ENCODE measurements at places on chromosomes 16 and 17.
A peak's percentile ranks its signal among the peaks of the same experiment; 100 is the strongest.

DNA sequence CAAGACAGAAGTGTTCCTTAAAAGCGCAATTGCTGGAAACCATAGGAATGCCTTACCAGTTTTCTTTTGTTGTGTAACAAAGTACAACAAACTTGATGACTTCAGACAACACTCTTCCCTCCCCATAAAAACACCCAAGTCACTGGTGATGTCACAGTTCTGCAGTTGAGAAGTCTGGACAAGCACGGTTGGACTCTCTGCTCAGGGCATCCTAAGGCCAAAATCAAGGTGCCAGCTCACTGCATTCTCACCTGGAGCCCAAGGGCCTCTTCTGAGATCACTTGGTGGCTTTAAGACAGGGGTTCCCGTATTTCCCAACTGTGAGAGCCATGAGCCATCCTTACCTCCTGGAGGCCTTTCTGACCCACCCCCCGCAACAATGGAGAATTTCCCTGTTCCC lies 45.6 kb upstream of the MEAK7 start:
- DNase-seq = no peak

- DNase-seq = no peak
These were observed 37.9 kb downstream of the IRF8 start for GRCh38 chr16:85936816-85937215.

DNA sequence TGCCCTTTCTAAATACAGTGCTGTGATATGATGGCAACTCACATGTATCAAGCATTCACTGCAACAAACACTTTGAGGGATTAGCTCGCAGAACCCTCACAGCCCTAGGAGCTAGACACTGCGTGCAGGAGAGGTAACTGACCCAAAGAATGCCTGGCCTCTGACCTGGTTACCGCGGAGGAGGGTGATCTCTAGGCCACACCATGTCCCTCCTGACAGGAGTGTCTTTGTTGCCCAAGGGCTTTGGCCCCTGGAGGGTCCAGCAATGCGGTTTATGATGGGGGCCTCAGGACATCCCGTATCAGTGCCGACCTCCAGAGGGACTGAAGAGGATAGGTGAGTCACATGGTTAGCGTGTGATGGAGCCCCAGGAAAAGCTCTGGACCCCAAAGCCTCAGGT lies 130.6 kb downstream of the MGAT5B start:
- DNase-seq = no peak

DNA sequence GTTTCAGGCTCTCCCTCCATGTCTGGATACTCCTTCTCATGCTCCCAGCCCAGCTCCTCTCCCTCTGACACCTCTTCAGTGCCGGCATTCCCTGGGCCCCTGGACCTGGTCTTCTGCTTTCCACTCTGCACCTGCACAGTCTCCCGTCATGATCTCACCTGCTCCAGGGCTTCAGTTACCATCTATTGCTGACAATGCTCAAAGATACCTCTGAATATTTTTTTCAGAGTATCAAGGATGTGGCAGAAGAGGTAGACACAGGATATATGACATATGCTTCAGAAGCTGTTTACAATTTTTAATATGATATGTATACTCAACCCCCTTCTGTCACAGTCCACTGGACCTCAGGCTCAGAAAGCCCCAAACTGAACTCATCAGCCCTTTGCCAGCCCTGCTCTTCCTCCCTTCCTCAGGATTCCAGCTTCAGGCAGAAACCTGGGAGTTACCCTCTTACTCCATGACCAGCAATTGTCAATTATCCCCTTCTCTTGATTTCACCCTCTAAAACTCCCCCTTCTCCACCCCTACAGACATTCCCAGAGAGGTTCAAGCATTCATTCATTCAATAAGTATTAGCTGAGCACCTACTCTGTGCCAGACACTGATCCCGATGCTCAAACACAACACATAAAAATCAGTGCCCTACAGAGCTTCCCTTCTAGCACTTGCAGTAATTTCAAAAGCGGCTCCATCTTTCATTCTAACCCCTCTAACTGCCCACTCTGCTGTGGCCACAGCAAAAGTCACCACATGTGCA lies 7.8 kb upstream of the MLLT6 start:
- DNase-seq = no peak

GRCh38 chr16:57276596-57276995 lies 7.9 kb downstream of the PLLP start:
- no peak for DNase-seq

GRCh38 chr17:3870871-3871306 lies 22.0 kb downstream of the CAMKK1 start:
- DNase-seq = no peak

DNA sequence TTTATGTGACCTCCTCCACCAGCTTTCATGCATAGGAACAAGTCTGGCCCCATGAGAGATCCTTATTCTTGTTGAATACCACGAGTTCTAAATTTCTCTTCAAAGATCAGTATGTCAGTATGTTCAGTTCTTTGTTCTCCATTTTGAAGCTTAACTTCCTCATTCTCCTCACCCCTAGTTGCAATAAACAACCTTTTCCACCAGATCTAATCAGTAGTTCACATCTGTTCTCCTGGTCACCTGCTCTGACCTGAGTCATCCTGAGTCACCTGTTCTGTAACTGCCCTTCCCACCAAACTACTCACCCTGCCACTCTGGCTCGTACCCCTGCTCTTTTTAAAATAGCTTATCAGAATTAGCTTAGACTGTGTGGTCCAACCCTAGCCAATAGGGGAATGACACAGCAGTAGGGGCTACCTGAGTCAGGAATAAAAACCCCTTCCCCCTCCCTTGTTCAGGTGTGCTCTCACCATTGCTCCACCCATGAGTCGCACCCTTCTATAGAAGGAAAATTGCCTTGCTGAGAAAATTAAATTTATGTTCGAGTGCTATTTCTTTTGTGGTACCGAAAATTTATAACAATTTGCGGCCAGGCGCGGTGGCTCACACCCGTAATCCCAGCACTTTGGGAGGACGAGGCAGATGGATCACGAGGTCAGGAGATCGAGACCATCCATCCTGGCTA lies 94.6 kb downstream of the EMP2 start:
- no peak for DNase-seq

- DNase-seq = no peak
These were observed 16.2 kb upstream of the CD300E start for GRCh38 chr17:74639704-74640151.

- no peak for DNase-seq
These were observed 4.9 kb upstream of the IL32 start for GRCh38 chr16:3060339-3061127.

- DNase-seq = no peak
These were observed 3.1 kb downstream of the CLCN7 start for GRCh38 chr16:1471569-1472194.

GRCh38 chr17:76992891-76993290 lies 124.7 kb downstream of the MGAT5B start:
- no peak for DNase-seq

GRCh38 chr17:39225959-39226683 lies 376 bp upstream of the STAC2 start:
- no peak for DNase-seq

DNA sequence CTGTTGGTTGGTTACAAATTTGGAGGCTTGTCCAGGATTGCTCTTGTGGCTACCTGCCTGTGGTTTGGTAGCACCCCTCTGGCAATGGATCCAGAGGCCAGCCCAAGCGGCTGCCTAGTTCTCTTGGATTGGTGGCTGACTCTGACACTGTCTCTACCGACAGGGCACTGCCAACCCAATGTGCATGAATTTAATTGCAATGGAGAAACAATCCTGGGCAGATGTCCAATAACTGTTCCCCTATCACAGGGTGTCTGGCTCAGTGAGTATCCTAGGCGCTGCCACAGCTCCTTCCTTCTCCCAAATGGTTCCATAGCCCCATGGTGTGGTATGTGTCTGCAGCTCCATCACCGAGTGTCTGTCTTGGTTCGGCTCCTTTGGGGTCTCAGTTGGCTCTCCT lies 19.5 kb downstream of the N4BP1 start:
- no peak for DNase-seq

DNA sequence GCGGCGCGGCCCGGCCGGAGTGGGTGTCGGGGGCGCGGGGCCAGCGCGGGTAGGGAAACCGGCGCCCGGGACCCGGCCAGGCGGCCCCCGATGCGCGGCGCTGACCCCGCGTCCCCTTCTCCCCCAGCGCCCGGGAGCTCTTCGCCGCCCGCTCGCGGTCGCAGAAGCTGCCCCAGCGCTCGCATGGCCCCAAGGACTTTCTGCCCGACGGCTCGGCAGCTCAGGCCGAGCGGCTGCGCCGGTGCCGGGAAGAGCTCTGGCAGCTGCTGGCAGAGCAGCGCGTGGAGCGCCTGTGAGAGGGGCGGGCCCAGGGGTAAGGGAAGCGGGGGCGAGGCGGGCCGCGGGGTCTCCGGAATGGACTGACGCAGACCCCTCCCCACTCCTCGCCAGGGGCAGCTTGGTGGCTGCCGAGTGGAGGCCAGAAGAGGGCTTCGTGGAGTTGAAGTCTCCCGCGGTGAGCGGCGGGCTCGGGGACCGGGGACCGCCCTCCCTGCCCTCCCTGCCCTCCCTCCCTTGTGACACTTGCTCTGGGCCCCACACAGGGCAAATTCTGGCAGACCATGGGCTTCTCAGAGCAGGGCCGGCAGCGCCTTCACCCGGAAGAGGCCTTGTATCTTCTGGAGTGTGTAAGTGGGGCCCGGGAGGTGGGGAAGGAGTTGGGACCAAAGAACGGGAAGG lies 430 bp downstream of the TSEN54 start:
- no peak for DNase-seq

DNA sequence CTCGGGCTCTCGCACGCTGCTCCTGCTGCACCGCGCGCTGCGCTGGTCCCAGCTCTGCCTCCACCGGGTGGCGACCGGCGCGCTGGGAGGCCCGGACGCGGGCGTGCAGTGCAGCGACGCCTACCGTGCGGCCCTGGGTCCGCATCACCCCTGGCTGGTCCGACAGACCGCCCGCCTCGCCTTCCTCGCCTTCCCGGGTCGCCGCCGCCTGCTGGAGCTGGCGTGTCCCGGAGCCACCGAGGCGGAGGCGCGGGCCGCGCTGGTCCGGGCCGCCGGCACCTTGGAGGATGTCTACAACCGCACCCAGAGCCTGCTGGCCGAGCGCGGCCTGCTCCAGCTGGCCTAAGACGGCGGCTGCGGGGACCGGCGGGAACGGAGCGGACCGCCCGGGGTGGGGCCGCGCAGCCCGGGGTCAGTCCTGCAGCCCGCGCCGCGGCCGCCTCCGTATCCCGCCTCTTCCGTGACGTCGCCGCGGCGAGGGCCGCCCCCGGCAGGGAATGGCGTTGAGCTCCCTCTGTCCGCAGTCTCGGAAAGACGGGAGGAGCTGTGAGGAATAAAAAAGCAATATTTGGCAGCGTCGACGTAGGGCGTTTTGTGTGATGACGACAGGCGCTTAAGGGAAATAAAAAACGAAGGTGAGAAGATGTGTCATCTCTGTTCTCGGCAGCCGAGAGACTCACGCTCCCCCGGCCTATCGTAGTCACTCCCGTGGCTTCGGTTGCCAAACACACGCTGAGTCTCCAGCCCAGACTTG lies 1.4 kb downstream of the GLTPD2 start:
- peak; percentile 83 for DNase-seq

DNA sequence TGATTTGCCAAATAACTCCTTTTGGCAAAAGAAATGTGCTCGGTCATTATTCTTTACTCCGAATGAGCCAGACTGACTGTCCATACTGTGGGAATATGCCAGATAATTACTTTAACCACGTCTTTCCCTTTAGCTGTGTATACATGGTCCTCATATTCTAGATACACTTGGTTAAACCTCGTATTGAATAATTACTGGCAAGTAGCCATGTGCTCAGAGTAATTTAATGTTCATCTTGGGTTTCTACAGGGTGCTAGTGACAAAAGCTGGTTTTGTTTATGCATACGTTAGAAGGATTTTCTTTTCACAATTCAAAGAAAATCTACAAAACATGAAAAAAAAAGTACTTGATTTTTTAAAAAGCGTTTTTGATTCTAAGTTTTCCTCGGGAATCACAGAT lies 540.3 kb downstream of the KCNJ2 start:
- no peak for DNase-seq

GRCh38 chr16:47965439-47965838 lies 190.4 kb downstream of the ABCC12 start:
- DNase-seq = no peak

DNA sequence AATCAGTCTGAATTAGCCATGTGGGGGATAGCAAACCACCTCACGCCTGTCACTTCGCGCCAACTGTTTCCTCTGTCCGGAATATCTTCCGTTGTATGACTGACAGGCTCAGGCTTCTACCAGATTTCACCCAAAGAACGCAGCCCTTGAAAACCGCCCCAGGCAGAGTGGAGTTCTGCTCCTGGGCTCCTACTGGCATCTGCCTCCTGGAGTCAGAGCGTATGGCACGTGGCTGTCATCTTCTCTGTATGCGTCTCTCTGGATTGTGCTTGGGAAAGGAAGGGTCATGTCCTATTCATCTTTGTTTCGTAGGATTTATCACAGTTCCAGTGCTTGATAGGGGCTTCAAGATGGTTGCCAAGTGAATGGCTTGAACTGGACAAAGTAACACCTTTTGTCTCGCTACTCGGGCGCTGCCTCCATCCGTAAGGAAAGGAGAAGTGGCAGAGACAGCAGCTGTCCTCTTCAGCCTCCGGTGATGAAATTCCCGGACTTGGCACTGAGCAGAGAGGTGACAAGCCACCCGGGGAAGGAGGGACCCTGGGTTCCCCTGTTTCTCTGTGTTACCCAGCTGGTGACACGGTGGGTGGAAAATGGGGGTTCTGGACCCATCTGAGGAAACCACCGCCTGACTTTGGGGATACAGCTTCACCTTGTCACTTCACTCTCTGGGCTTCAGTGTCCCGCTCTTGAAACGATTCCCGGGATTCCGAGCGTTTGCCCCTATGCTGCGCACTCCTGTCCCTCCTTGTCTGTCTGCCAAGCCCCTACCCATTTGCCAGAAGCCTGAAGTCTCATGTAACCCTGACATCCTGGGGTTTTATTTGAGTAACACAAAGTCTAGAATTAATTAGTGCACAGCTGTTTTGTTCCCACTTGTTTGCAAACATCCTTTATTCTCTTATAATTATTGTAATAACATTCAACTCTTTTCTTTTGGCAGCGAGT lies 13.9 kb downstream of the KIAA0513 start:
- DNase-seq = no peak

DNA sequence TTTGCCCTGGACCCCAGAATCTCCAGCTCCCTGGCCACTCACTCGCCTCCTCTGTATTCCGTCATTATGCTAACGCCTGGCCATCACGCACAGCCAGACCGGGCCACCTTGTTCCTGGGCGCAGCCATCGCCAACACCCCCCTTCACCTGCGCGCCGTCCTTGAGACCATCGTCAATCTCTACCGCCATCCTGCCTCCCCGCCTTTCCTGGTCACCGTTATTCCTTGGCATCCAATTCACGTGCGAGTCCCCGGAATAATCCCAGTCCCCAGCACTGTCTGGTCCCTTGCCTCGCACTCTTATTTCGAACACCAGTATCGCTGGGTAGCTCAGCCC lies 541 bp downstream of the VKORC1 start:
- peak; percentile 5 for DNase-seq
